Forelimb muscle (tissue), 1 donor: ENCODE measurements at places on chromosomes 16 and 17. TPM values are rescaled to one million over a fixed set of nuclear protein-coding genes. Genes with fewer than 3 reads are reported as not detected.

GRCh38 chr17:64073771-64074703, 53.6 kb upstream of the ICAM2 start:
- no peak for DNase-seq

DNA sequence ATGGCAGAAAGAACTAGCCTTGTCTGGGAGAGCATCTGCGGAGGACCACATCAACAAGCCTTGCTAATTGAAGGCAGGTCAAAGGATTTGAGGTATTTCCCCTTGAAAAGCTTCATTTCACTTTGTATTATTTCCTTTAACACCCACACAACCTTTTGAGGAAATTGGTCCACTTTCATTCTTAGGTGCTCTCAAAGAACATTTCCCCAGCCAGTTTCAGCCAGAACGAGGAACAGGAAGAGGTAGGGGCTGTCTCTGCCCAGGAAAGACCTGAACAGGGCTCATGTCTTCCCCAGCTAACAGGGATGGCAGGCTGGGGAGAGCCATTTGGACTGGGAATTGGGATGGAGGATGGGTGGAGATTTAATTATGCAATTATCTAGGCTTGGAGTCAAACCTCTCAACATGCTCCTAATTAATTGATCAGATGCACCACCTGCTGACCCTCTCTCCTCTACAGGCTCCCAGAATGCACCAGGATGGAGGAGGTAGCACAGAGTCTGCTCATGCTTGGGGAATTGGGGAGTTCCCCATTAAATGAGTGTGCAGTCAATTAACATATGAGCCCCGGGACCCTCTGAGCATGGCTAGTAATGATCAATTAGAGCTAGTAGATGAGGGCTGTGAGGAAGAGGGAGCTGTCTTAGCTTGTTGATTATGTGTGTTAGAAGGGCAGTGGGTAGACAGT, 84.6 kb downstream of the GP2 start:
- DNase-seq = no peak

GRCh38 chr16:89552329-89552728, 8.2 kb upstream of the RPL13 start:
- no peak for DNase-seq

- DNase-seq = no peak
These were observed 76.6 kb upstream of the HS3ST3A1 start for GRCh38 chr17:13678361-13678760.

- DNase-seq = peak; percentile 65
These were observed 16.8 kb upstream of the RMI2 start for GRCh38 chr16:11328172-11329070.

DNA sequence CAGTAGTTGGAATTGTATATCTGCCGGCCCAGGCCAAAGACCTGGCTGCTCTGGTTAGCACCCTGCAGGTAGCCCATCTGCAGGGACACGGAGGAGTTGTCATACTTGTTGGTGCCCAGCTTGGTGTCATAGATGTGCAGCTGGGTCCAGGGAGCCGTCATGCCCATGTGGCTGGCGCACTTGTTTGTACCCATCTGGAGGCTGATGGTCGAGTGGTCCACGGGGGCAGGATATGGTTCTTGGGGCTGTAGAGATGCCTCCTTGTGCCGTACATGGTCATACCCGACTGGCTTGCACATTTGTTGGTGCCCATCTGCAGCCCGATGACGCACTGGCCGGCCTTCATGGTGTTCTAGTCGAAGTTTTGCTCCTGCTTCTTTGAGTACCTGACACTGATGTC, 6.0 kb downstream of the CDH3 start:
- DNase-seq = no peak

Gene TMEM114
- polyA plus RNA-seq = not detected

Gene TM4SF5
- not detected for polyA plus RNA-seq

Gene TMEM235
- polyA plus RNA-seq = not detected
